ENCODE measurements at places on chromosomes 4 and X.

DNA sequence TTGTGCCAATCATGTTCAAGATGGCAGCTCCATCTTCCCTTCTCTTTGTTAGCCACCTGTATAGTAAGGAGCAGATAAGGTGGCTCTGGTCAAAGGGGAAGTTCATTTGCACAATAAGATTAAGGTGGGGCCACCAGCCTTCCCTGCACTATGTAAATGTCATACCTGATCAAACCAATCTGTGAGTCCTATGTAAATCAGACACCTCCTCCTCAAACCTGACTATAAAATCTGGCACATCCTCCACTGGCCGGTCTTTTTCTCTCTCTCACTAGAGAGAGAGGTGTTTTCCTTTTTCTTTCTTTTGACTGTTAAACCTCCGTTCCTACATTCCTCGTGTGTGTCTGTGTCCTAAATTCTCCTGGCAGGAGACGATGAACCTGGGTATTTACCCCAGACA lies 572.5 kb upstream of the AADAT start:
- DNase-seq = no peak

GRCh38 chr4:8373973-8374545 lies 66.5 kb downstream of the ACOX3 start:
- no peak for DNase-seq

GRCh38 chr4:109648266-109648996 lies 54.8 kb downstream of the CASP6 start:
- DNase-seq = peak; percentile 9

DNA sequence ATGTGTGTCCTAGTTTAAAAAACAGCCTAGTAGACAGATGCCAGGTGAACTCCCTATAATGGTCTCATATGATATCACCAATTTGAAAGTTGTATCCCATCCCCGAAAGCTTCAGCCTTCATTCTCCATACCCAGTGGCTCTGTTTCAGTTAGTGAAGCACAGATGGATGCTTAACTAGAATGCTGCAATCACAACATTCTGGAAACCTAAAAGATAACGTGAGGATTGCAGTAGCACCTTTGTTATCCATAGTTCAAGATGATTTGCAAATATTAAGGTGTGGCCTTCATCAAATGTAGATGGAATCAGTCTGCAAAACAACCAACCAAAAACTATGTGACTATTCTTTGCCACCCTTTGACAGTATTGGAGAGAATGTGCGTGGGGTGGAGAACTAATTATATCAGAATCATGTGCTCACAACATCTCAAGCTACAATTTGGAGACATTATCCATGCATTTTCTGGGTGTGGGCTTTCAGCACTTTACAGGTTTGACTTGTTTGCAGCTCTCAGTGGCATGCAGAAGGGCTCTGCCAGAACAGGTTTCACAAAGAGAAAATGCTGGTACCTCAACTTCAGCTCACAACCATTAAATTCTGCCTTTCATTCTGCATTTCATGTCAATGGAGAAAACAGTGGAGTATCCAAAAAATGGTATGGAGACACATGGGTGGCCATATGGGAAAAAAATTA lies 18.3 kb upstream of the PPID start:
- no peak for DNase-seq

- no peak for DNase-seq
These were observed 142.0 kb downstream of the RTL3 start for GRCh38 chrX:78517124-78517523.

DNA sequence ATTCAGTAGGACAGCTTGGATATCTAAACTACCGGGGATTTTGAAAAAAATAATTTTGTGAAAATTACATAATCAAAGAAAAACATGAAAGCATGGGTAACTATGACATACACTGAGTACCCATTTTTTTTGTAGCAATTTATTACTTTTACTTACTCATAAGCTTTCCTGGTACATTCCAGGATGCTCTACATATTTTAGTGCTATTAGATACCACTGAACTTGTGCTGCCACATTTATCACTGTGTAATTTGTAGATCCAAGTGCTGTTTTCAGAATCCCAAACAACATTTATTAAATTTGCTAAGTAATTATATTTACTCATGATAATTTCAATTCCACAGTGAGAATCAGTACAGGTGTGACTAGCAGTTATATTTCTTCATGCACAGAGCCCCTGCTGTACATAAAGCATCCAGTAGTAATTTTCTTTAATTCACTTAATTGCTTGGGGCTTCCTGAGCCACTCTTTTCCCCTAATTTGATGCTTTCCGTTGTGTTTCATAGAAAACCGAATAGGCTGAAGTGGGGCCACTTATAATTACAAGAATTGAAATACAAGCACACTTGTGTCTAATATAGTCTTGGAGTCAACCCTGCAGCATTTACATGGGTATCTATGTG lies 2254.4 kb downstream of the ARAP2 start:
- DNase-seq = no peak

- no peak for DNase-seq
These were observed 66.1 kb upstream of the ACSL1 start for GRCh38 chr4:184891816-184892397.

- DNase-seq = no peak
These were observed 110.6 kb upstream of the CBR4 start for GRCh38 chr4:169120624-169121023.

DNA sequence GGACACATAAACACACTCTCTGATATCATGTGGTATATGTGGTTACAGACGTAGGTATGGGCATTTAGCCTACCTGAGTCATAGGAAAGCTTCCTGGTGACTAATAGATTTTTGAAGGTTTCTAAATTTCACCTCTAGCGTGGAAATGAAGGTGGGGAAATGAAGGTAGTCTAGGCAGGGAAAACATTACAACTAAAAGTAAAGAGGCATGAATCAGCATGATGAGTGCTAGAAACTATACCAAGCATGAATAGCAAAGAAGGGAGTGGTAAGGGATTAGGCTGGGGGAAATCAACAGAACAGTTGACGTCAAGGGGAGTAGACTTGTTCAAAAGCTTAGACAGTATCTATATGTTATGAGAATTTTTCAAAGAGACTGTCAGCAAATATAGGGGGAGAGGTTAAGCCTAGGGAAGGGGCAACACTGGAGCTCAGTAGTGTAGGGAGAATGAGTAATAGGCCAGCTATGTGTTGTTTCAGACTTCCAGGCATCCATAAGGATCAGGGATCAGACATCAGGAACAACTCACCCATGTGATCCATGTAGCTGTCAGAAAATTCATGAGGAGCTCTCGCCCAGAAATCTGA lies 279.3 kb upstream of the DIPK2B start:
- no peak for DNase-seq

- DNase-seq = peak; percentile 79
These were observed 105.6 kb upstream of the PGRMC2 start for GRCh38 chr4:128393101-128393704.

GRCh38 chr4:35993606-35994005 lies 250.7 kb downstream of the ARAP2 start:
- no peak for DNase-seq

- DNase-seq = no peak
These were observed 76.5 kb upstream of the BCOR start for GRCh38 chrX:40174001-40174853.

GRCh38 chrX:49192722-49193328 lies 6.7 kb upstream of the PRICKLE3 start:
- DNase-seq = no peak

DNA sequence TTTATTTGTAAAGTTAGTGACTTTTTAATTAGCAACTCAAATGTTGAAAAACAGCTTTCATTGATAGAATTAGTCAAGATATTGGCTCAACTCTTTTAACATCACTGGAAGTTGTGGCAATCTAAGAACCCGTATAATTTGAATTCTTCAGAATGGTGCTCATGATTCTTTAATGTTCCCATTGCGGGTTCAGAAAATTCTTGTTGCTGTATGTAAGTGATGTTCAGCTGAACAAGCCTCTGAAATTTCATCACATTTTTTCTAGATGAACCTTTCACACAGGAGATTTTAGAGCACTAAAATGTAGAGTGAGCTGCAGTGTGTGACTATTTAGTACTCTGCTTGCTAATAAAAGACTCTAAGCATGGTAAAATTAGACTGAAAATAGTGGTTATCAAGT lies 1317.7 kb downstream of the FSTL5 start:
- DNase-seq = no peak

DNA sequence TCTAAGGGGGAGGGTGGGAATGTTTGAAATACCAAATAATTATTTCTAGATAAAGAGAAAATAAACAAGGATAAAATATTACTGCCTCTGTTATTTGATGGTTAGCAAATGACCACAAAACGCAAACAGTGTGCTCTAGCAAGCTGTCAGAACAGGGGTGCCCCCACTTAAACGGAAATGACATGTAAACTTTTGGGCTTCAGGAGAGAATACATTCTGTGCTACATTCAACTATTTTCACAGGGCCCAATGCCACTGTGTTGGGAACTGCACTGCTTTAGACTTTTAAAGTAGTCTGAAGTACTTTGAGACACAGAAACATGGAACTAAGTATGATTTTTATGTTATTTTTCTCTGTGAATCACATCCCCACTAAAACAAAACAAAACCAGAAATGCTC lies 14.1 kb downstream of the CD40LG start:
- no peak for DNase-seq

- no peak for DNase-seq
These were observed 645.7 kb downstream of the TLL1 start for GRCh38 chr4:166518776-166519175.

- no peak for DNase-seq
These were observed 167.3 kb upstream of the PGRMC2 start for GRCh38 chr4:128454881-128455280.

- DNase-seq = peak; percentile 41
These were observed 24.0 kb upstream of the TMEM255A start for GRCh38 chrX:120335289-120335688.

GRCh38 chr4:117478702-117479101 lies 393.3 kb upstream of the TRAM1L1 start:
- DNase-seq = no peak

GRCh38 chr4:76823495-76823894 lies 74.4 kb downstream of the SOWAHB start:
- no peak for DNase-seq

DNA sequence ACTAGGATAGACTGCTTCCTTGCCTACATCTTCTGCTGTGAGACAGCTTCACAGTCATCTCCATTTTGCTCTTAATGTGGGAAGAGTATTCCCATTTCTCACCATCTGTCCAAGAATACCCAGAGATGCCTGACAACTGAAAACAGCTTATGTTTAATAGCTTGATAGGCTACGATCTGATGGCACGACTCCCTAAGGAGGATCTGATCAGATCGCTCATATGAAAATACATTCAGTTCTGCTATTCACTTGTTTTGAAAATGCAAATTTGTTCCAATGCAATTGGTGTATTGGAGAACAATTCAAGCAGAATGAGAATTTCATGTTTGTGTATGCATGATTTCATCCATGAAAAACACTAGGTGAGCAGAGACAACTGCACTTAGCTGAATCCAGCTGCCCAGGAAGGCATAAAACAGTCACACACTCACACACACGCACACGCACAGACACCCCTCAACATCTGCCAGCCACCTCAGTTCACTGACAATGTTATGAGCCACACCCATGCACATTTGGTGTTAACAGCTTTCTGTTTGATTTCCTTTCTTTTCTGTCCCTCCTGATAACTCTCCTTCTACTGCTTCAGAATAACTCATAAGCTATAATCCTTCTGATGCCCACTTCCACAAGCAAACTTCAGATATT lies 29.6 kb downstream of the TRIML1 start:
- no peak for DNase-seq

- DNase-seq = no peak
These were observed 46.6 kb downstream of the MAOA start for GRCh38 chrX:43702660-43703059.

GRCh38 chr4:44662623-44663005 lies 11.2 kb upstream of the YIPF7 start:
- peak; percentile 48 for DNase-seq

DNA sequence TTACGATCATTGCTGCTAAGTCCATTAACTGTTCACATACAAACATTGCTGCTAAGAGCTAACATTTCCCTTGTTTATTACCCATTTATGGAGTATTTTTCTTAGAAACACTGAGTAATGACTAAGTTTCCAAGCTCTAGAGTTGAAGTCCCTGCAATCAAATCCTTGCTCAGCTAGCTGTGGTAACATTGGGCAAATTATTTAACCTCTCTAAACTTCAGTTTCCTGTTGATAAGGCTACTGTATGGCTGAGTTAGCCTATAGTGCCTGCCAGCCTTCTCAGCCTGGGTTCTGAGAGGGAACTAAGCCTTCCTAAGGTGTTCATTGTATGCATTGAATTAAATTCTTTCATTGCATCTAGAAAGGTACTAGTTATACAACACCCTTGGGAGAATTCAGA lies 15.2 kb upstream of the SCOC start:
- no peak for DNase-seq

DNA sequence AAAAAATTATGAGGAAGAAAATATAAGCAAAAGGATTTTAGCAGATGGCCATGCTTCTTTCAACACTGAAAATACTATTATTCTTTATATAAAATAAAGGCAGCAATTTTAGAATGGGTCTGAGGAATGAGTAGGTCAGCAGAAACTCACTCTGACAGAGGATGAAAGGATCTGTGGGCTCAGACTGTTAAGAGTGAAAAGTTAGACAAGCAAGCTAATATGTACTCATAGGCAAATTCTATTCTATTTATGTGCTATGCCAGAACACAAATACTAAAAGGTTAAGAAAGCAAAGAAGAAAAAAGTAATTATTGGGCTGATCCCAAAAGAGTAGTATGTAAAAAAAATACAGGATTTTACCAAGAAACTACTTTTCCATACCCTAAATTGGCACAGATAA lies 13.9 kb downstream of the LCORL start:
- DNase-seq = no peak

DNA sequence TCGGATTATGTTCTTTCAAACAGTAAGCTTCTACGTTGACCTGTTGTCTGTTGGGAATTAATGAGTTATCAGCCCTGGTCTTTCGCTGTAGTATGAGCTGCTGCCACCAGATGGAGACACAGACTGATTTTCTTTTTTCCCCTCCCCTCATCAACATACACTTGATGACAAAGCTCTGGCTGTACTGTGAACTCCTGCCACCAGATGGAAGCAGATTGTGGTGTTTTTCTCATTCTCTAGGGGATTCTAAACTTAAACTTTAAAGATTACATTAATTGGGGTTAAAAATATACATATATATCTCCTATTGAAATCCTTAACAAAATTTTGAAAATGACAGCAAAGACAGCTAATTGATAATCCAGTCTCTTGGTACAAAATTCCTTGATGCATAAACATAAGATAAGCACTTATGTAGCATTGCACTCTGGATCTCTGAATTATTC lies 44.8 kb downstream of the SMS start:
- peak; percentile 63 for DNase-seq

- no peak for DNase-seq
These were observed 9.6 kb upstream of the OTUD4 start for GRCh38 chr4:145189981-145190380.

Data from MV-4-11 (cell line).